ENCODE measurements at places on chromosomes 7 and 10.

DNA sequence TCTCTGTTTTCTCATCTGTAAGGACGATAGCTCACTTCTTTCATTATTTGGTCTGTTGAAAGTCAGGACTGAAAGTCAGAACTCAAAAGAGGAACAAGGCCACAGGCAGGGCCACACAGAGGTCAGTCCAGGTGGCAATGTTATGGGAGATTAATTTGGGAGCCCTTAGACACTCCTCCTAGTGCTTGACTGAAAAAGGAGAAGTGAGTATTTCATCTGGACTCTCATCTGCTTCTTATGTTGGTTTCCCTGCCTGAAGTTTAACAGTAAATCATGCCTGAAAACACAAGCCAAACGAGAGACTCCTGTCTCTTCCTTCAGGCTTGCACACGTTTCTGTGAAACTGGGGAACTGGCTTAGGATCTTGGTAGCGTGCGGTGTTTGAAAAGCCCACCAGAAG, 248.5 kb downstream of the BUB3 start:
- no peak for DNase-seq

DNA sequence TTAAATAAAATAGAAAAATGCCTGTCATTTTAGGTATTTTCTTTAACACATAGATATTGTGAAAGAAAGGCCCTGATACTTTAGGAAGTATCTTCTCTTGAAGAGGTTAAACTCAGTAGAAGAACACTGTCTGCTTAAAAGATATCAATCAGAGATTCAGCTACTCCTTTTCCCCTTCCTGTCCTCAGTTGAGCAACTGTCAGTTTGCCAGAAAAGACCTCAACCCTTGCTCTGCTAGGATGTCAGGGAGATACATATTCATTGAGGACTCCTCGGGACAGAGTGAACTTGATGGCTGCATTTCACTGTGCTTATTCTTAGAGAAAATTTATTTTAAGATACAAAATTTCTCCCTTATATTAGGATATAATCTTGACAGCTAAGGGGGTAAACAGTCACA, 173.6 kb upstream of the CACNA2D1 start:
- no peak for DNase-seq

DNA sequence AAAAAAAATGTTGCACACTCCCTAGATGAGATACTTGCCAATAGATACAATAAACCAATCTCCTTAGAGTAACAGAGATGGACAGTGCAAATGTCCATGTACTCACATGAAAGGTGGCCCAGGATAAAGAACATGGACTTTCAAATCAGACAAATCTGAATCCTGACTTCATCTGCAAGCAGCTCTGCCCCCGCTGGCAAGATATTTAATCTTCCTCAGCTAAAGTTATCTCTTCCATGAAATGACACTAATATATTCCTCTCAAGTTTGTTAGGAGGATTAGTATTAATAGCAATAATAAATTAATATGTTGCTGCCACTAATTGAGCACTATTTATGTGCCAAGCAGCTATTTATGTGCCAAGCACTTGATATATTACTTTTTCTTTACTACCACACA, 148.6 kb upstream of the YAE1 start:
- DNase-seq = no peak

- peak; percentile 78 for DNase-seq
Observed at GRCh38 chr7:65722361-65722792, 150.5 kb upstream of the VKORC1L1 start.

GRCh38 chr7:7432979-7433378, 102.7 kb downstream of the COL28A1 start:
- no peak for DNase-seq

- no peak for DNase-seq
Observed at GRCh38 chr7:45076946-45077345, 11.8 kb downstream of the NACAD start.

DNA sequence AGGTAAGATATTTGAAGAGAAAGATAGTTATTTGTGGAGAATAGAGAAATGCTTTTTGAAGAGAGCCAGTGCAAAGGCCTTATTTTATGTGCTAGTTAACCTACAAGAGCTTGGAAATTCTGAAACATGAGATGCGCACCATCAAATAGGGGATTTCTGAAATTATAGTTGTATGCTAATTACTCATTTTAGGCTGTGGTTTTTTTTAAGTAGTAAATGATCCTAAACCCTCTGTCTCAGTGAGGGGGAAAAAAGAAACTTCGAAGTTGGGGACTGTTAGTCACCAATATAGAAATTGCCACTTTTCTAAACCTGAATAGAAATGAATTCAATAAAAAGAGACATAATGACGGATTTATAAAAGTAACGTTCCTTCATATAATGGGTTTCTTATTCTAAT, 119.3 kb upstream of the MDFIC start:
- DNase-seq = no peak

DNA sequence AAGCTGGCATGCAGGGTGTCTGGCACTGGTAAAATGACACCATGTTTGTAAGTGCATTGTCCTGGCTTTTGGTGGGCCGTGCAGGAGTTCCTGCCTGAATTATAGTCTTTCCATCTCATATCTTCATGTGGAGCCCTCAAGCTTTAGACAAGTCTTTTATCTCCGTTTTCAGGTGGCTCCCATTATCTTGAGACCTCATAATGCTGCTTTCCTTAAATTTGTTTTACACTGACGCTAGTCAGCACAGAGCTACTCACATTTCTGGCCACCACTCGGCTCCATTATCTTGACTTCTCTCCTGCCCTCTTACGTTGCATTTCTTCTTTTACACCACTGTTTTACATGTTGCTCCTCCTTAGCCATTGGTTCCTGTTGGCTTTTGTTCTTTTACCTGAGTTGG, 37.2 kb downstream of the LRRC4 start:
- DNase-seq = no peak

DNA sequence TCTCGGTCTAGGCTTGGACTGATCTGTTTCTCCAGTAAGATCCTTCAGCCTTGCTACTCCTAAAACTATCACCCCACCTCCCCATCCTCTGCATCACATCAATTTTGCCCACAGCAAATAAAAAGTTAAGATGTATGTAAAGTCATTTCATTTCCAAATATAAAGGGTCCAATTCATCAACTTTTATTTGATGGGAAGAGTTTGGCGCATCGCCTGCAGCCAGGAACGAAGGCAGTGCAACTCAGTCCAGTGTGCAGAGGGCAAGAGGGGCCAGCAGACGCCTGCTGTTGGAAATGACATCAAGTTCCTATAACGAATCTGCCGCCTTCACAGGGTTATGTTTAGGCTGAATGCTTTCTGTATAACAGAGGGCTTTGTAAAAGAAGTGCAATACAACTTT, 97.0 kb downstream of the SVIL start:
- DNase-seq = no peak

DNA sequence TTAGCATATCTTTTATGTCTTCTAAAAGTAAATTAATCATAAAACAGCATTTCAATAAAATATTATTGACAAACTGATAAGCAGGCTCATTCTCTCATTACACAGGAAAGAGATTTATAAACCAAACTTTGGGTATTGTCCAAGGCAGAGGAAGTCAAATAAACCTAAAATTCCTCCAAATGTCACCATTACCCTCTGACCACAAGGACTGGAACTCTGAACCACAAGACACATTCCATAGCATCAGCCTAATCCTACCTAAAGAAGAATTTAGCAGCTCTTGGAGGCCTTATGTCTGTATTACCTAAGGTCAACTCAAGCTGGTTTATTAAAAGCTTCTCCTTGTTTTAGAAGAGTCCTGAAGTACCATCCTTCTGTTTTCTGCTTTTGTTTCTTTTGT, 82.4 kb upstream of the SLC13A1 start:
- DNase-seq = no peak

- DNase-seq = no peak
Observed at GRCh38 chr7:70347463-70348254, 749.4 kb downstream of the AUTS2 start.

GRCh38 chr10:35607475-35608327, 2.6 kb downstream of the GJD4 start:
- DNase-seq = peak; percentile 37

Data from iPS-NIHi11 (cell line).